ENCODE measurements at places on chromosomes 3 and 15.

GRCh38 chr3:62898530-62899496 lies 23.6 kb upstream of the CADPS start:
- no peak for DNase-seq

DNA sequence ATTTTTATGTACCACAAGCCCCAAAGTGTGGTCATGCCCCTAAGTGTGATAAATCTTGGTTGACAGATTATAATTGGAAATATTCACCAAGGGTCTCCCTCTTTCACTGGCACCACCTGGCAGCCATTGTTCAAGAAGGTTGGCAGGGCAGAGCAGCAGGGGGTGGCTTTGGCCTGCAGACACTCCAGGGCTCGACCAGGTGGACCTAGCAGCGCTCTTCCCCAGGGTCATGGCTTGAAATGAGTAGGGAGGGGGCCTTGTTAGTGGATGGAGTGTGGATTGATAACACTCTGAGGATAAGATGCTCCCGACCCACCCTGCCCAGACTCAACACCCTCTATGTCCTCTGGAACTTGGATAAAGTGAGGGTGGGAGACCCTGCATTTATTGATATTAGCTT lies 58.2 kb upstream of the KLHL25 start:
- DNase-seq: no peak

GRCh38 chr3:158733656-158734055 lies 1.4 kb upstream of the RARRES1 start:
- DNase-seq: no peak

DNA sequence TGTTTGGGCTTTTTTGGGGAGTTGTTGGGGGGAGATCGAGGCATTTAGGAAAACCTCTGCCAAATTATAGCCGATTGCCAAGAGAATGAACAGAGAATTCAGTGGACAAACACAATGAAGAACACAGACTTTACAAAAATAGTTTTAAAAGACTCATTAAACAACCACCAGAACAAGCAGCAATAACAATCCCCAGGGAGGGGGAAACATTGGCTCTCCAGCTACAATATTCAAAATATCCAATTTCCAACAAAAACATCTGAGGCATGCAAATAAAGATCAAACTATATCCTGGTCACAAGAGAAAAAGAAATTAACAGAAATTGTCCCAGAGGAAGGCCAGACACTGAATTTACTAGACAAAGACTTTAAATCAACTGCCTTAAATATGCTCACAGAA lies 24.5 kb upstream of the ANKRD28 start:
- no peak for DNase-seq

- no peak for DNase-seq
These were observed 904.2 kb downstream of the ROBO1 start for GRCh38 chr3:78863306-78864203.

DNA sequence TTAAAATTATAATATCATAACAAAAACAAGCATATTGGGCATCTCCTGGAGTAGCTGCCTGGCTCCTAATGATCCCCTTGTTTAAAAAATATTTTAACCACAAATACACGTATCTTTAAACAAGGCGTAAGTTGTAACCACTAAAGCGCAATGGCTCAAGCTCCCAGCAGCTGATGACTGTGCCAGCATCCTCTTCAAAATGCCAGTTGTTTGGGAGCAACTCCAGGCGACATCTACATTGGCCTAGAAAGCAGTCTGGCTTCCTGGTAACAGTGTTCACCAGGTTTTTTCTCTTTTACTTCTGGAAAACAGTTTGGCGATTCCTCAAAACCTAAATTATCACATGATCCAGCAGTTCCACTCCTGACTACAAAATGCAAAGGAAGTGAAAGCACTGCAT lies 13.8 kb downstream of the PCOLCE2 start:
- no peak for DNase-seq

- no peak for DNase-seq
These were observed 307.3 kb upstream of the CTDSPL start for GRCh38 chr3:37554364-37554763.

DNA sequence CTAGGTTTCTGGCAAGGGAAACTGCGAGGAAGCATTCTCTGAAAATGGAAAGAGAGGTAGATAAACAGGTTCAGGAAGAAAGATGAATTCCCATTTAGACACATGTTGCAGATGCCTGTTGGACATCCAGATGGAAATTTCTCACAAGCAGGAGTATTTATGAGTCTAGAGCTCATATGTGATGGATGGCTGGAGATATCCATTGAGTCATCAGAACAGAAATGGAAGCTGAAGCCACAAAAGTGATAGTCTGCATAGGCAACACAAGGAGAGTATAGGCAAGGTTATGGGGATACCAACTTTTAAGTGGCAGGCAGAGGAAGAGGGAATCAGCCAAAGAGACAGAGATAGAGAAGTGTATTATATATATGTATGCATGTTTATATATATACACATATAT lies 6.3 kb upstream of the RAMAC start:
- DNase-seq: no peak

DNA sequence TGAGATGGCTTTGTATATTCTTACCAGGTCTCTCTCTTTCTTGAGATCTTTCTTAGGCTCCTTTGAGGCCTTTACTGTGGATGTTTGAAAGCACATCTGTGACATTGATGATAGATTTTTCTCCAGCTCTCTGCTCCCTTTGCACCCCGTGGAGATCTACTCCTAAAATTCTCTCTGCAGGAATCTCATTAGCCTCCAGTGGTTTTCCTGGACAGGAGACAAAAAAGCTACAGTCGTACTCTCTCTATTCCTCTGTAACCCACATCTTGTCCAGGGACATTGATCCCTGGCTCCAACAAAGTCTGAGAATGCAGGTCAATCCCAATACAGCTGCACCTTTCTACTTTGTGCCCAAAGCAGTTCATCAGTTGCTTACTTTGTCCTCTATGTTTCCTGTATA lies 68.2 kb downstream of the RBMS3 start:
- DNase-seq: no peak

DNA sequence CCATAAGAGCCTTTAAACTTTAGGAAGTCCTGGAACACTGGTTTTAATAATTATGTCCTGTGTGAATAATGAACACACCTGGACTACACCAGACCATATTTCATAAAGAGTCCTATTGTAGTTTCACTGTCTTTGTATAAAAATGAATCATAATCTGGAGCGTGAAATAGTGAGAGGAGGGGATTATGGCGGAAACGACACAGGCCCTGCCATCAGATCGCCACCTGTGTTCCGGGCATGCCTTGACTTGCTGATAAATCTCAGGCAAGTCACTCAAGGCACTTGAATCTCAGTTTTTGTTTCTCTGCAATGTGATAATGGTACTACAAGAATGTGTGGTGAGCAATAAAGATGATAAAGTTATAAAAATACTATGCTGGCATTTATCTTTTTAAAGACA lies 995.5 kb downstream of the MCTP2 start:
- no peak for DNase-seq

GRCh38 chr15:25543196-25543595 lies 104.4 kb upstream of the UBE3A start:
- DNase-seq: no peak

- DNase-seq: no peak
These were observed 838.3 kb downstream of the VGLL3 start for GRCh38 chr3:86152620-86153019.

- DNase-seq: no peak
These were observed 37.4 kb downstream of the DNAJB8 start for GRCh38 chr3:128429275-128429674.

DNA sequence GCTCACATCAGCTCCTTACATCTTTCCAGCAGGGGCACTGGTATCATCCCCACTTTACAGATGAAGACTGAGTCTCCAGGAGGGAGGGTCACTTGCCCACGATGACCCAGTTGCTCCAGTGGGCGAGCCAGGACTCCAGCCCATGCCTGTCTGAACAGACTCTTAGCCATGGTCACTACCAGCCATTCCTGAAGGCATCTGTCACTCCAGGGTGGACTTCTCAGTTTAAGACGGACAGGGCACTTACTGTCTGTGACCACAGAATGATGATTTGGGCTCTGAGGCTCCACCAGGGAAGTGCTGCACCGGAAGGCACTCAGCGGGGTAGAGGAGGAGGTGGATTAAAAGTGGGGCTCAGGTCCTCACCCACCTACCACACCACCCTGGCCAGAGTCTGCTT lies 104.0 kb upstream of the SLC6A6 start:
- DNase-seq: no peak

DNA sequence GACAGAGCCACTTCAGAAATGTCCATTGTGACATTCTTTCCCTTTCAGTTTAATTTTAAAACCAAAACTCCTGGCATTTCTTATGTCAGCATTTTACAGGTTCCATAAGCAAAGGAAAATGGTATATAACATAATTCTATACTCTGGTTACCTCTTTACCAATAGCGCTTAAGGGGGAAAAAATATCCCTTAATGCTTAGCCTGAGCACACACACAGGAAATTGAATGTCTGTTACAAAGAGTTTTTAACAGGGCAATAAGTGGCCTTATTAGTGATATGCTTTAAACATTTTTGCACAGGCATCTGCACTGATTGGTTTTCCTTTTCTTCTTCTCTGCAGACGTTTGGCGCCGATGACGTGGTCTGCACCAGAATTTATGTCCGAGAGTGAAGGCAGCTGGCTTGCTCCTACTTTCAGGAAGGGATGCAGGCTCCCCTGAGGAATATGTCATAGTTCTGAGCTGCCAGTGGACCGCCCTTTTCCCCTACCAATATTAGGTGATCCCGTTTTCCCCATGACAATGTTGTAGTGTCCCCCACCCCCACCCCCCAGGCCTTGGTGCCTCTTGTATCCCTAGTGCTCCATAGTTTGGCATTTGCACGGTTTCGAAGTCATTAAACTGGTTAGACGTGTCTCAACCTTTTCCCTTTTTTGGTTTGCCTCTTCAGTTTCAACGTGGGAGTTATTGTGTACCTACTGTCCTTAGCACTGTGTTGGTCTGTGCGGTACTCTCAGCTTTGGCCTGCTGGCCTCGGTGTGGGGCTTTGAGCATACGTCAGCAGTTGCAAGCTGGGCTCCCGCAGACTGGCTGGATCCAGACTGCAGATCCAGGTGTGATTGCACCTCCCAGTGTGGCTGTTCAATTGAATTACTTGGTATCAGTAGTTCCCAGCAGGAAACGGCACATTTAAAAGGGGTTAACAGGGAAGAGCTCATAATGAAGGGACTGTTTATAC lies 7.7 kb downstream of the CRABP1 start:
- no peak for DNase-seq

DNA sequence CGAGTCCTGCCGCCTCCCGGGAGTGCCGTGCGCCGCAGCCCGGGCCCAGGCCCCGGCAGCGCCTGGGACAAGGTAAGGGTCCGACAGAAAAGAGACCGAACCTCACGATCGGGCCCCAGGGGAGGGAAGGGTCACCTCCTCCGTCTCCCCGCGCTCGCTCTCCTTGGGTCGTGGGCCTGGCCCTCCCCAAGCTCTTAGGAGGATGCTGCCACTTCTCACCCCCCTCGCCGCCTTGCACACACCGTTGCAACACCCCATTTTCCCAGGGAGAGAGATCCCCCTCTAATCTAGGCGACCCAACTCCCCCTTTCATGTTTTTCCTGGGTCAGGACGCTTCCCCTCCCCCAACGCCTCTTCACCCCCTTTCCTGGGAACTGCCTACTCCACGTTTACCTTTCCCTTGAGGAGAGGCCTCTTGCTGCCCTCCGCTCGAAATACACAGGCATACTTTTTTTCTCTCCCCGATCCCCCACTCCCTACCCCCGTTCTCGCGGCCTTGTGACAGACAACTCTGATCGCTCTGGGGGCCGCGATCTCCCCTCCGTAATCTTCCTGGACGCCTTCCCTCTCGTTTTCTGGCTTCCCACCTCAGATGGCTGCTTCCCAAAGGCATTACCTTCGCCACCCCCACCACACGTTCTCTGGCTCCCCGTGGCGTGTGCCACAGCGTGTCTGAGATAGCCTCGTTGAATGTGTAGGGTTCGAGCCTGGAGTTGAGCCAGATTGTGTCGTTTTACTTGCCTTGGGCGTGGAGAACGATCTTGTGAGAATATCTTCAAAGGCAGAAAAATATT lies 688 bp downstream of the SETD5 start:
- DNase-seq: no peak

DNA sequence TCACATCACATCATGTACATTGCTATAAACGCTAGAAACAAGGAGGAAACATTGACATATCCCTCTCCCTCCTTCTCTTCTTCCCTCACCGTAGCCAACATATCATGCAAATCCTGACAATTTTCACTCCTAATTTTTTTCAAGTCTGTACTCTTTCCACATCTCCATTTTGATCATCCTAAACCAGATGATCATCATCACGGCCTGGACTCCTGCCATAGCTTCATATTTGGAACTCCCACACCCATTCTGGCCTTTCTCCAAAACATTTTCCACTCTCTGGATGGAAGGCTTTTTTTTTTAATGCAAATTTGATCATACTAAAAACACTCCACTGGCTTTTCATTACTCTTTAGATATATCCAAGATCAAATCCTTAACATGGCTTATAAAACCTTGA lies 248.0 kb upstream of the CNTN3 start:
- no peak for DNase-seq

- no peak for DNase-seq
These were observed 47.1 kb downstream of the RYR3 start for GRCh38 chr15:33357845-33358244.

DNA sequence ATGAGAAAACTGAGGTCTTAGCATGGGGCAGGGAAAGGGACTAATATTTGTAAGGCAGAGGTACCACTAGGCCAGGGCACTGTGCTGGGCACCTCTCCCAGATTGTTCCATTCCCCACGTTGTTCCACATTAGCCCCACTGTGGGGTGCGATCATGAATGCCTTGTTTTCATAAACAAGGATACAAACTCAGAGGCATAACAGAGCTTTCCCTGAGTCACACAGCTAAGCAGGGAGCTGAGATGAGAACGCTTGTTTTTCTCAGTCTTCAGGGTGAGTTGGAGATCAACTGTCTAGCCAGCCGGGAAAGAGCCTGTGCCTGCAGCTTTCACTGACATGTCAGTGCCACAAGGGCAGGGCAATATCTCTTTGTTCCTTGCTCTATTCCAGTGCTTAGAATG lies 47.9 kb upstream of the ITGA11 start:
- no peak for DNase-seq

- DNase-seq: no peak
These were observed 25.8 kb downstream of the OXNAD1 start for GRCh38 chr3:16290827-16291196.

GRCh38 chr15:80265021-80265420 lies 13.0 kb upstream of the CTXND1 start:
- no peak for DNase-seq

DNA sequence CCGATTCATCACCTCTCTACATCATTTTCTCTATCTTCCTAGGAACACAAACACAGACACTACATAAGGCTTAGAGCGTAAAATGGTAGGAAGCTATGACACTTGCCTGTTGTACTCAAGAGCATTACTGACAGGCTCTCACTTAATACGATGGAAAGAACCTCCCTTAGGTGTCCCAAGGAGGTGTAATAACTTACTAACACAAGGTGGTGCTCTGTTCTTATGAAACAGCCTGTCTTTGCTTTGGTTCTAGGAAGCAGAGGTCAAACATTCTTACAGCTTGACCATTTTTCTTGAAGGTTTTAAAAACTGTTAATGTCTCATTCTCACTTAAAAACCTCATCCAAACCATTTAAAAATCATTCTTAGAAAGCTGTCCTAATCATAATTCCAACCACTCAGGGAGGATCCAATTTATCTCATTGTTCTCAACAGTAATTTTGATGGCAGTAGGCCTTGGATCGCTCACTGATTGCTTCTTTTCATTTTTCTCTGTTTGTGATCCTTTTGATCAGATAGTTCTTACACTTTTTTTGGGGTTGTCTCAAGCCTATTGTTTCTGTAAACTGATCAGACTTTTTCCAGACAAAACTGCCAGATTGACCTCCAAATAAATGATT lies 317.8 kb upstream of the AGTR1 start:
- no peak for DNase-seq

- no peak for DNase-seq
These were observed 198.5 kb downstream of the THSD4 start for GRCh38 chr15:71313806-71314205.
